ENCODE measurements at places on chromosomes 12 and 14.

DNA sequence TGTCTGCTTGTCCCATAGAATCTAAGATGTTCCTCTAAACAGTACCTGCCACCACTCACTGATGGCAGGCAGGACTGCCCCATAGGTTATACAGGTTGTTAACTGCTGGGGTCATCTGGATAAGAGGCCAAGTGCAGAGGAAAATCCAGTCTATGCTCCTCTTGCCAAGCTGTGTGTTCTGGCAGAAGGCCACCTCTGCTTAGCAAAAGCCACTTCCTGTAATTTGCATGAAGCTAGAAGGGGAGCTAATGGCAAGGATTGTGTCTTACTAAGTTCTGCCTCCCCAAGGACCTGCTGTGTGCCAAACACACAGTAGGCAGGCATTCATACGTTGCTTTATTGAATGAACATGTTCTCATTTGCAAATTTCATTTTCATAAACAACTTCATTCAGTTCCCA lies 445.4 kb downstream of the BCL11B start:
- no peak for DNase-seq

GRCh38 chr12:40137252-40137651 lies 31.4 kb upstream of the SLC2A13 start:
- DNase-seq: peak; percentile 93

- DNase-seq: no peak
These were observed 35.5 kb downstream of the PUS7L start for GRCh38 chr12:43723134-43723533.

- peak; percentile 39 for DNase-seq
These were observed 411.8 kb upstream of the MIS18BP1 start for GRCh38 chr14:45664668-45665356.

- peak; percentile 73 for DNase-seq
These were observed 103.0 kb downstream of the SAMD4A start for GRCh38 chr14:54669721-54670561.

GRCh38 chr14:101328412-101329028 lies 232.8 kb upstream of the DIO3 start:
- DNase-seq: no peak

DNA sequence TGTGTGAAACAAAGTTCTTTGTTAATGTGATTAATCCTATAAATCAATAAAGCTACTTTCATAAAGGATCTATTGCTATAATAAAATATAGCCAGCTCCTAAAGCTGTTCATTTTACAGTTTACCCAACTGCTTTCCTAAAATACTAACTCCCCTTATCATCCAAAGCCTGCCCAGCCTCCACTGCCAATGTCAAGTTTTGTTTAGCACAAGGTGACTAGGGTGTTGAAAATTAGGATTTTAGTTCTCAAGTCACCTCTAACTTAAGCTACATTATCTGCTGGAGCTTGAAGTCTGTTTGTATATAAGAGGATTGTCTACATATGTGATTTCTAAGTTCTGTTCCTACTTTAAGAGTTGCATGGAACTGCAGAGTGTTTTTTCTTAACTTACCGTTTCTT lies 86.3 kb downstream of the CCER1 start:
- no peak for DNase-seq

GRCh38 chr12:98059659-98060343 lies 455.6 kb upstream of the TMPO start:
- DNase-seq: no peak

DNA sequence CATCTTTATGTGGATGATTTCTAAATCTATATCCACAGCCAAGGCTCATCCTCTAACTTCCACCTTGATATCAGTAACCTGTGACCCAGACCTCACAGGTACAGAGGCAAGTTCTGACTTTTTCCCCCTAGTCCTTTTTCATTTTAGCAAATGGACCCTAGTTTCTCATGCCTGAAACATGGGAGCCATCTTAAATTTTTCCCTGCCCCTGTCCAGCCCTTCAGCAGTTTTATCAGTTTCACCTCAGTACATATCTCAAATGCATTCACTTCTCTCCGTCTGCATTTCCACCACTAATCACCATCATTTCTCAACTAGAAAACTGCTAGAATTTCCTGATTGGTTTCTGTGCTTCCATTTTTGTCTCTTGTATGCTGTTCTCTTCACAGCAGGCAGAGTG lies 79.3 kb downstream of the DIP2B start:
- no peak for DNase-seq

GRCh38 chr14:33847066-33847465 lies 103.8 kb downstream of the EGLN3 start:
- no peak for DNase-seq

DNA sequence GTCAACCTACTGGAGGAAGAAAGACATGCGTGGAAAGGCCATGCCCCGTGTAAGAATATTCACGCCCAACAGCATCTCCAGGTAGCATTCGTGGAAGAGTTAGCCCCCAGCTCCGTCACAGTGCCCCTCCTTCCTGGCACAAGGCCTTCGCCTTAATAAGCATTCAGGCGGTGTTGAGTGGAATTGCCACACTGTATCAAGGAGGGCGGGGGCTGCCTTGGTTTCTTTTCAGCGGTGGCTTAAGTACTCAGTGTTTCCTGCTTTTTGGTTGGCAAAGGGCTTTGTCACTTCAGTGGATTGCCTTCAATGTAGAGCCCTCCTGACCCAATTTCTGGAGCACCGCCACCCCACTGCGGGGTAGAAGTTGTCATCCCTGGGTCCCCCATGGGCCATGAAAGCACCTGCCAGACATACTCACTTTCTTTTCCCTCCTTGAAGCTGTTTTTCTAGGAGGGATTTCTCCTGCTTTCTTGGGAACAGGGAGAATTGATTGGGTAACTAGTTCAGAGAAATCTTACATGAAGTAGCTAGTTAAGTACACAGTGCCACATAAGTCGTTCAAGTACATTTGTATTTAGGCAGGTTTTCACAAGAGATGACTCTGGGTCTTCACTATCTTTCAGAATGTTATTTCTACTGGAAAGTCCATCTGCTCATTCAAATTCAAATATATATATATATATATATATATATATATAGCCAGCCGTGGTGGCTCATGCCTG lies 65.5 kb upstream of the STON2 start:
- DNase-seq: no peak

DNA sequence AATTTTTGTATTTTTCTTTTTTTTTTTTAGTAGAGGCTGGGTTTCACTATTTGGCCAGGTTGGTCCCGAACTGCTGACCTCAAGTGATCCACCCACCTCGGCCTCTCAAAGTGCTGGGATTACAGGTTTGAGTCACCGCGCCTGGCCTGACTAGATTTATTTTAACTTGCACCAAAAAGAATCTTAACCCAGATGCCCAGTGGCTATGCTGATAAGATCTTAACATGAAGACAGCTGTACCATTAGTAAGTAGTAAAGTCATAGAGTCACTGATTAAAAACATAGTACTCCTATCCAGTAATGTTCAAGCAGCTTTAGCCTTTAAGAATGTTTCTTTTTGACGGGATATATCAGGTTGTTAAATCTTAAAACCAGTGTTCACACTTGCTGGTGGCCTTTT lies 1061.8 kb upstream of the FLRT2 start:
- no peak for DNase-seq

- peak; percentile 55 for DNase-seq
These were observed 1.0 kb downstream of the TMEM30B start for GRCh38 chr14:61280092-61280525.

DNA sequence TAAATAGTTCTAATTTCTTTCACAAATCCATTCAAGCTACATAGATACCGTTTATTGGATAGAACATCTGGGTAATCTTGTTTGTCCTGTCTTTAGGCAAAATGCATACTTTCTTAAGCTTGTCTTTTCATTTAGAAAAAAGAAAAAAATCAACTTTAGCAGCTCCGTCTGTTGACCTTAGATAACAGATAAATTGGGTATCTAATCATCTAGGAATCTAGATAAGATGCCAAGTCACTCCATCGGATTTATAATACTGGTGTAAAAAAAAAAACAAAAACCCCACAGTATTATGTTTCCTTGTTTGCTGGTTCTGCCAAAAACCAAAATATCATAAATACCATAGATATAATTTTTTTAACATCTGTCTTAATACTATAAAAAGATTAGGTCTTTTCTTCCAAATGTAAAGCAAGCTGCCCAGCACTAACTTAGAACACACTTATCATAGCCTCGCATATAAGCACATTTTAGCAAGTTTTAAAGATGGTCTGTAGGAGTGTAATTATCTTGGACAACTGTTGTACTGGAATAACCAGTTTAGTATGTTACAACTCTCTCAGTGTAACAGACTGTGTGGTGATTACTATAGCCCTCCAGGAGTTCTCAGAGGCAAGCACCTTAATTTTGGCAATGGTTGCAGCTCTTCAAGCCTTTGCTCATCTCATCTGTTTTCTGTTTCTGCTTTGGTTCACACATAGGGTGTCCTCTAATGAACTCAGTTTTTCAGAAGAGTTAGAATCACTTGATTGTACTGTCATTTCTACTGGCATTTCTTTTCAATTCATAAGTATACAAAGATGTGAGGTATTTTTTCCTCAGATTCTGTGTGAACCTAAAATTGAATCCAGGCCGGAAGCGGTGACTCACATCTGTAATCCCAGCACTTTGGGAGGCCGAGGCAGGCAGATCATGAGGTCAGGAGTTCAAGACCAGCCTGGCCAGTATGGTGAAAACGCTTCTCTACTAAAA lies 83.1 kb downstream of the ANO6 start:
- peak; percentile 83 for DNase-seq

- DNase-seq: peak; percentile 24
These were observed 52.5 kb upstream of the FOXN3 start for GRCh38 chr14:89469210-89470198.

DNA sequence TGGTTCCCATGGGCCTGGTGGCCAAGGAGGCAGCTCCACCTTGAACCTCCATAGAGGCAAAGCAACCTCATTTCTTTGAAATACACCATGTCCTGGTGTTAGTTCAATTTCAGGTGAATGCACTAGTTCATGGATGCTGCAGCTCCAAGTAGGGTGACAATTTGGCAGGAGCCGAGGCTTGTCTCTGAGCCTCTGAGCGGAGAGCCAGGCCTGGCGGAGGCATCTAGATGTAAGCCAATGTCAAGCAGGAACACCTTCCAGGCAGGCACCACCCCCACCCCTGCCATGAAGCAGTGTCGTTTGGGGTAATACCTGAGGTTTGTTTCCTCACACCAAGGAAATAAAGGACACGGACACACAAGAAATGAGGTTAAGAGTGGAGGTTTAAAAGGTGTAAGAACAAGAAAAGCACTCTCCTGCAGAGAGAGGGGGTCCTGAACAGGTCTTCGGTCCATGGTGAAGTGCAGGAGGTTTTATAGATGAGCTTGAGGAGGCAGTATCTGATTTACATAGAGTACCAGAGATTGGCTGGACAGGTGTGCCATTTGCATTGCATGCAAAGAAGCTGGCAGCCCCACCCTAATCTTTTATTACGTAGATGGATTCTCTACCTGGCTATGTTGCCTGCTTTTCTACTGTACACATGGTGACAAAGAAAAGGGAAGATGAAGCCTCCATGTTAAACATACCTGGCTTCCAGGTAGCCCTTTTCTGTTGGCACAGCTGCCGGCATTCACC lies 60.3 kb downstream of the RIN3 start:
- peak; percentile 42 for DNase-seq

- DNase-seq: no peak
These were observed 78.1 kb upstream of the RPH3A start for GRCh38 chr12:112713471-112713870.

DNA sequence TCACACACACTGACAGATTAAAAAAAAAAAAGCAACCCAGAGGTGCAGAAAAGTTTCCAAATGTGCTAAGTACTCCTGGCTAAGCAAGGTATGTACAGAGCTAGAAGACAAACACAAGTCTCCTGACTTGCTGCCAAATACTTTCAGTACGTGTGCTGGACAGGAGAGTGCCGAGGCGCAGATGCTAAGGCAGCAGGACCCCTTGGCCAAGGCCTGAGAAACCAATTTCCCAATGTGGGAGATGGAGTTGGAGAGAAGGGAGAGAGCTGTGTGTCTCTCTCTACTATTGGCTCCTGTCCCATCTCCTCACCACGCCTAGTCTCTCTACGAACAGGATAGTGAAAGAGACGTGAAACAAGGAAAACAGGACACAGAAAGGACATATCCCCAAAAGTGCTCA lies 5.3 kb downstream of the SPRYD3 start:
- DNase-seq: no peak

DNA sequence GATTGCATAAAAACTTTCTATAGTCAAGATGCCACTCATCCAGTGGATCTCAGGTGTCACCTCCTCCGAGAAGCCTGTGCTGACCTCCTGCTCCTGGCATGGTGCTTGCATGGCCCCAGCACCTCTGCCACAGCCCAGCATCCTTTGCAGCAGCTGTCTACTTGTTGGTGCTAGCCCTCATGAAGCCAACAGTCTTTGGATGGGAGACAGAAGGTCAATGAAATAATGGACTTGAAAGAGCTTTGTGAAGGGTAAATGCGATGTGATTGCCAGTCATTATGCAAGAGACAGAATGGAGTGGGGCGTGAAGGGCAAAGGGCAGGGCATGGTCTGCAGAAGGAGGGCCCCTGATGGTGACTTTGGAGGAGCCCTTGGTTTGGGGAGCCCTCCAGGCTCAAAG lies 63.0 kb upstream of the CLMN start:
- no peak for DNase-seq

GRCh38 chr12:22190-22529 lies 44.4 kb upstream of the IQSEC3 start:
- peak; percentile 9 for DNase-seq

All from epithelial cell of esophagus (primary cell).